ENCODE measurements at places on chromosomes 3 and 15.

- DNase-seq: no peak
These were observed 31.8 kb downstream of the SLC7A14 start for GRCh38 chr3:170553788-170554757.

GRCh38 chr15:57503911-57504598 lies 87.6 kb upstream of the MYZAP start:
- DNase-seq: no peak

- no peak for DNase-seq
These were observed 795 bp downstream of the MCM2 start for GRCh38 chr3:127598841-127599570.

- DNase-seq: no peak
These were observed 15.5 kb upstream of the PPP1R2 start for GRCh38 chr3:195558602-195559001.

DNA sequence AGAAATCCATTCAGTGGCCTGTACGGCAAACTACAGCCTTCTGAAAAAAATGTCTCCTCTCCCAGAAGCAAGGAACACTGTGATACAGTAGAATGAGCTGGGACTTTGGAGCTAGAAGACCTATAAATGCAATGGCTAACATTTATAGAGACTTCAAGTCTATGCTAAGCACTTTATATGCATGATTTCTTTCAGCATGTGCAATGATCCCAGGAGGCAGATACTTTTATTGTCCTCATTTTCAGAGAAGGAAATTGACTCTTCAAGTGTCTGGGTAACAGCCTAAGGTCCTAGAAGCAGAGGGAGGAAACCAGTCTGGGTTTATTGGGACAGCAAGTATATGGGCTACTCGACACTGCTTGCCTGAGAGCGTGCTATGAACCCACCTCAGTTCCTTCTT lies 140.9 kb downstream of the ALDH1A2 start:
- no peak for DNase-seq

- no peak for DNase-seq
These were observed 70.7 kb upstream of the KCNMB2 start for GRCh38 chr3:178465260-178466180.

DNA sequence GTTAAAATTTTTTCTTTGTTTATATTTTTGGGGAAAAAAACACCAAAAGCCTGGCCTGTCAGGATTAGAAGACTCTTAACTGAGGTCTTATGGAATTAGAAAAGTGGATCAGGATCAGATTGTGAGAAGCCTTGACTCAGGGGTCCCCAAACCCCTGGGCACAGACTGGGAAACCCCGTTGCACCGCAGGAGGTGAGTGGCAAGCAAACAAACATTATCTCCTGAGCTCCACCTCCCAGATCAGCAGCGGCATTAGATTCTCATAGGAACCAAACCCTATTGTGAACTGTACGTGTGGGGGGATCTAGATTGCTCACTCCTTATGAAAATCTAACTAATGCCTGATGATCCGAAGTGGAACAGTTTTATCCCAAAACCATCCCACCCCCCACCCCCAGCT lies 117.2 kb downstream of the TCF12 start:
- no peak for DNase-seq

GRCh38 chr3:132911741-132912415 lies 126.3 kb upstream of the TMEM108 start:
- no peak for DNase-seq

DNA sequence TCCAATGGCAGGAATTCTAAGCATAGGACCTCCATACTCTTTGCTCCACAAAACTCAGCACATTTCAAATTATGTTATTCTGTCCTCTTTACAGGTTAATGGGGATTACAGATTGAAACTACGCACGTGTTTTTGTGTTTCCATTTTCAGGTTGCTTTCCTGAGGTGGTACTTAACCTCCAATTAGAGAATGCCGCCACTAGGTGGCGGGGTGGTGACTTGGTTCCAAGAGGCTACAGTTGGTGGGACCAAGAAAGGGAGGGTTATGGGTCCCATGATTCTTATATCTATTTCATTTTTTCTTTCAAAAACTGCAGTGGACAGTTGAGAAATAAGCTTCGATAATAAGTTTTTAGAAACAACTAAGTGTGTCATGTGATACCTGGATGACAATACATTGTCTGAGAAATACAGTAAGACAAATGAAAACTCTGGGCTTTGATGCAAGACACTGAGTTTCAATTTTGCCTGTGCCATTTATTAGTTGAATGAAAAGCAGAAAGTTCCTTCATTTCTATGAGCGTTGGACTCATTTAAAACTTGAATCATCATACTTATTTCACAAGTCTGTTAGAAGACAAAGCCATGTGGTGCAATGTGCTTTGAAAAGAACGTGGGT lies 539.0 kb downstream of the FGF12 start:
- peak; percentile 72 for DNase-seq

All from NCI-H446 treated with DMSO at 0.1 percent for 48 hours (cell line).